ENCODE measurements at places on chromosomes 2 and 18.

DNA sequence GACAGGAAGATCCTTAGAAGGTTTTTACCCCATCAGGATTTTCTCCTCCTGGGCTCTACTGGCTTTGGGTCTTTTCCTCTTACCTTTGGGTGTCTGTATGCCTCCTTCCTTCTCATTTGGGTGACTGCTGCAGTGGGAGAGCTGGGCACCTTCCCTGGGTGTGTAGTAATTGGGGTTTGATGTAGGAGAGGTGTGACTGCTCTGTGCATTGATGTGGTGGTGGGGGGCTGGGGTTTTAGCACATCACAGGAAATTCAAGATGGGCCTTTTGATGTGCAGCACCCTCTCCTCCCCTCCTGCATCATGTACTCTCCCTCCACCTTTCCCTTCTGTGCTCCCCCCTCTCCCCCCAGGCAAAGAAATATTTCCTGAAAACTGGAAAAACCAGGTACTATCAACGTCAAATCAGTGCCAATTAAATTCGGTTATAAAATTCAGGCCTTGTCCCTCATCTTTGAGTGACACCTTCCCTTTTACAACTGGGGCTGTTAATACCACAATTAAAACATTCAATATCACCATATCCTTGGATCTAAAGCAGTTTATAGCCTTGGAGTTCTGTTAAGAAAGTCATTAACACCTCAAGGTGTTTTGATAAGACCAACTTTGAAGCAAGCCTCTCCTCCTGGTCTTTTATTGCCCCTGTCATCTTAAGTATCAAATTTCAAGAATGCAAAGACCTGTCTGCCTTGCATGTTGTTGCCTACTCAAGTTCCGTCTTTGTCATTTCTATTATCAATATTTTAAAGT, 23.3 kb downstream of the EDAR start:
- DNase-seq: no peak

GRCh38 chr2:240933048-240933965, 27.2 kb downstream of the CROCC2 start:
- no peak for DNase-seq

DNA sequence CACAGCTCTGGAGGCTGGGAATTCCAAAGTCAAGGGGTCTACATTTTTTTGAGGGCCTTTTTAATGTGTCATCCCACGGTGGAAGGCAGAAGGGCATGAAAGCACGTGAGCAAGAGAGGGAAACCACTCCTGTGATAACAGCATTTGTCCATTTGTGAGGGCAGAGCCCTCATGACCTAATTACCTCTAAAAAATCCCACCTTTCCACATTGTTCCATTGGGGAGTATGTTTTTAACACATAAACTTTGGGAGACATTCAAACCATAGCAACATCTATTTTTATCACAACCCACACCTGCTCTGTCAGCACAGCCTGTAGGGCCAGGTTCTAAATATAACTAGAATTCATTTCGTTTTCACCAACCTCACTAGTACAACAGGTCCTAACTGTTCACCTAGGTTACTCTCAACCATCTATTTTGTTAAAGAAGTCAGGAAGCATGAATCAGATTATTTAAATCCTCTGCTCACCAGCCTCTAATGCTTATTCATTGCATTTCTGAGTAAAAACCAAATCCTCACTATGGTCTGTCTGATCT, 92.2 kb upstream of the DPP10 start:
- DNase-seq: no peak

DNA sequence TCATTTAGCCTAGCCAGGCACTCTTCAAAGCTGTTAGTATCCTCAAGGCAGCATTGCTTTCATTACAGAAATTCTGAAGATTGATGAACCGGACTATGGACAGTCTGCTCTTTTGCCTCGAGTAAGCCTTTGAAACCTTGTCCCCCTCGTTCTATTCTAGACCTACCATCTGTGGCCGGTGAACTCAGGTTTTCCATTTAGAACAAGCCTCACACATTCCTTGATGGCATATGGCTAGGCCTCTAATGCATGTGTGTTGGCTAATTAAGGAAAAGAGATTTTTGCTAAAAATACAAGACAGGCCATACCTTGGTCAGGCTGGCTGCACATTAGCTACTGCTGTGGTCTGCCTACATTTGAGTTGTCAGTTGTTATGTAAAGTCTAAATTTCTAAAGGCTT, 111.8 kb downstream of the CERS6 start:
- DNase-seq: no peak

GRCh38 chr18:5389356-5389755, 93.8 kb upstream of the ZBTB14 start:
- no peak for DNase-seq

- no peak for DNase-seq
Observed at GRCh38 chr2:122652670-122653069, 897.2 kb downstream of the TSN start.

DNA sequence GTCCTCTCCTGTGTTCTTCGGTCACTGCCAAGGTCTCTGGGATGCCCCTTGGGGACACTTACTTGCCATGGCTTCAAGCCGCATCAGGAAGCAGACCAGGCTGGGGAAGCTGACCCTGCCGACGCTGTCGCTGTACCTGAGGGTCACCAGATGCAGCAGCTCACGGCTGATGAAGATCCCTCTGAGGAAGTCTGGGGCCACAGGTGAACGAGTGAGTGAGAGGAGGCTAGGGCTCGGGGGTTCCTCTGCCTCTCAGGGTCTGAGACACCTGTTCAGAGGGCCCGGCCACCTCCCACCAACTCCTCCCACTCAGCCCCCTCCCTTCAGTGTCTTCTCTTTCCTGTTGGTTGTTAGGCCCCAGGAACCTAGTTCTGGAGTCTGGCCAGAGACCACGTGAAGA, 74.9 kb downstream of the CAPN13 start:
- no peak for DNase-seq

GRCh38 chr2:197538412-197538811, 22.5 kb downstream of the MOB4 start:
- DNase-seq: no peak

DNA sequence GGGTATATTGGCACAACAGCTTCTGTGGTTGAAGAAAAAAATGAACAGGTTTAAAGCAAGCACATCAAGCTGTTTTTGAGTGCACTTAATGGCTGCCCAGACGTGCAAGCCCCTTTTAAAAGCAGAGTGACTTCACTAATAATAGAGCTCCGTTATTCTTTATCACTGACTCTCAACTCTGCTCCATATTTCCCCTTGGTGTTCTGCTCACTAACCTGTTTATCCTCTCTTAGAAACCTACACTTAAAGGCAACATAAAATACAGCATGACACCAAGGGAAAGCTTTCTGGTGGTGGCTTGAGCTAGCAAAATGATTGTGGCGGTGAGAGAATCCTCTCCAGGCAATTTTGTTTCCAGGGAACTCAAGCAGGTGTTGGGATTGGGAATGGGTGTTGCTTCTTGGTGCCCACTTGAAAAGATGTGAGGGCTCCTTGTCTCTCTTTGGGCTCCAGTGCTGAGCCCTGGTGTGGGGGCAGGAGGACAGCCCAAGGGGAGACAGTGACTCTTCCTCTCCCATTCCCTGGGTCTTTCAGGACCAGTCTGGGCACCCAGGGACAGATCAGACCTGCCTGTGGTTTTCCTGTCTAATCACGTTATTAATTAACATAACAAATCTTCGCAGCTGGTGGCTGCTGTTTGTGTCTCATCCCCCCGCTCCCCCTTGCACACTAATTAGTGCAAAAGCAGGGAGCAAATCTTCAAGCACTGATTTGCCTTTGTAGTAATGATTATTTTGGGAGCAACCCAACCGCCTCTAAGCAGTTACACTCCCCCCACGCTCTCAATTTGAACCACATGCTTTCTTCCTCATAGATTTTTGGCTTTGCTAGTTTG, 289.4 kb upstream of the CXCR4 start:
- DNase-seq: no peak

DNA sequence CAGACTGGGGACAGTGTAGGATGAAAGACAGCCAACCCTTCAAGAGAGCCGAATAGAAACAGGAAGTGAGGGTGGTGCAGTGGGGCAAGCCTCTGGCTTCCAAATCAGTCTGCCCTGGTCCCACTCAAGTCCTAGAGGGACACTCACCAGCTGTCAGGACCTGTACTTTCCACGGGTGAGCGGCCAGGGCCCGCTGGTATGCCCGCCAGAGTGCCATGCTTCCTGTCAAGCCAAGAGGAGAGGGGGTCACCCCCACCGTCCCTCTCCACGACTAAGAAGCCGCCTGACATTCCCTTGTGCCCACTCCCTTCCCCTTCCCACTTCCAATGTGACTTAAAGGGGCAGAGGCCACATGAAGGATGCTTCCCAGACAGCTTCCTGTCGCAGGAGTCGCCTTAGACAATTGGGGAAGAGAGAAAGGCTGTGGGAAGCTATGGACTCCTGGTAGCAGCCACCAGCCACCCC, 564 bp downstream of the MPV17 start:
- no peak for DNase-seq

- no peak for DNase-seq
Observed at GRCh38 chr2:120862201-120863060, 126.8 kb downstream of the GLI2 start.

- DNase-seq: no peak
Observed at GRCh38 chr2:17540813-17541530, 476 bp downstream of the VSNL1 start.

- no peak for DNase-seq
Observed at GRCh38 chr2:180927030-180927686, 53.2 kb upstream of the UBE2E3 start.

DNA sequence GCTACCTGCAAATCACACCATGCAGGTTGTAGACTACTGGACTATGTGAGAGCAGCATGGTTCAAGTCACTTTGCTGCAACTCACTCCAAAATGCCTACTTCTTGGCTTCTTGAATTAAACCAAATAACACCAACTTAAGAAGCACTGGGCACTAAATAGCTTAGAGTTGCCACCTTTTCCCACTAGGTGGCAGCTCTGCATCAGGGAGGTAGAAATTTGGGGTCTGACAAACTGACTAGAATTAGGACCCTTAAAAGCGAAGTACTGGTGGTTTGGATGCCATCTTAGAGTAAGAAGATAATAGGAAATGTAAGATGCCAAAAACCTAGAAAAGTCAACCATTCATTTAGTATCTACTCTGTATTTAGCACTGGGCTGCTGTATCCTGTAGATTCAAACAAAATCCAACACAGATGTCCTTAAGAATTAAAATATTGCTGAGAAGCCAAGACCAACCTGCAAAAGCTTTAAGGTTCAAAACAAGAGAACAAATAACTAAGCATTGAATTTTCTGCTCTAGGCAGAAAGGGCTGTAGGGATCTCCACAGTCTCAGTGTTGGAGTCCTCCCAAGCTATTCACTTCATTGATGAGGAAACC, 65.5 kb downstream of the CCBE1 start:
- no peak for DNase-seq

DNA sequence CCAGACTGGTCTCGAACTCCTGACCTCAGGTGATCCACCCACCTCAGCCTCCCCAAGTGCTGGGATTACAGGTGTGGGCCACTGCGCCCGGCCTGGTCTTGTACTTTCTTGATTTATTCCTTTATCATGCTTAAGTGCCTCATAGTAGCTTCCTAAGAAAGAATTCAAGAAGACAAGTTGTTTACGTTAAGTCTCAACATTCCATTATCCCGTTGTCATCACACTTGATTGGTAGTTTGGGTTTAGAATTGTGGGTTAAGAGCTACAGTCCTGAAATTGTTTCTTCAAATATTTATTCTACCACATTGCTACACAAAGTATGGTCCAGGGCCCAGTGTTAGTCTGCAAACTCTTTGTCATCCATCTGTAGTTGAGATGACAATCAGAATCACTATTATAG, 194.0 kb downstream of the VWC2L start:
- no peak for DNase-seq

GRCh38 chr2:169348321-169349024, 13.9 kb downstream of the LRP2 start:
- DNase-seq: no peak

GRCh38 chr18:7626175-7626921, 59.2 kb downstream of the PTPRM start:
- DNase-seq: no peak

DNA sequence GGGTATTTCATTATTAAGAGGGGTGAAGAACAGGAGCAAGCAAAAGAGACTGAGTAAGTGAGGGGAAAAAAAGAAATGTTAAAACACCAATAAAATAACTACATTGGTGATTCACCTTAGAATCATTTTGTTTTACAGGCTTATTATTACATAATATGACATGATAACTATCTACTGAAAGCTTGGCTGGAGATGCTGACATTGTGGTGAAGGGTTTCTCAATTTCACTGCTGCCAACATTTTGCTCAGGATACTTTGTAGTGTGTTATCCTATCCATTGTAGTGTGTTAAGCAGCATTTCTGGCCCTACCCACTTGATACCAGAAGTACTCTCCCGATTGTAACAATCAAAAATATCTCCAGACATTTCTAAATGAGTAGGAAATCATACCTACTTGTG, 1564.6 kb upstream of the NXPH2 start:
- DNase-seq: peak; percentile 3

DNA sequence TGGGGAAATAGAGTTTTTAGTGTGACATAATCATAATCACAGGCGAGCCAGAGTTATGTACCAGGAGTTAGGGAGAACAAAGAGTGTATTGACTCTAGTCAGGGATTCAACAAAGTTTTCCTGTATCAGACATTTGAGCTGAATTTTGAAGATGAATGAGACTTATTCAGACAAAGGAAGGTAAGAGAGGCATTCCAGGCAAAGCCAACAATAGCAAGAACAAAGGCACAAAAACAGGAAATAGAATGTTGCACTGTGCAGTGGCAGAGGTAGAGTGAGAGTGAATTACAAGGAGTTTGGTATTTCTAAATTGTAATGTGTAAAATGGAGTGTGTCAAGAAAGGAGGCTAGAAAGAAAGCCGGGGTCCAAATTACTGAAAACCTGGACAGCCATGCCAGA, 156.2 kb downstream of the CCDC148 start:
- no peak for DNase-seq

DNA sequence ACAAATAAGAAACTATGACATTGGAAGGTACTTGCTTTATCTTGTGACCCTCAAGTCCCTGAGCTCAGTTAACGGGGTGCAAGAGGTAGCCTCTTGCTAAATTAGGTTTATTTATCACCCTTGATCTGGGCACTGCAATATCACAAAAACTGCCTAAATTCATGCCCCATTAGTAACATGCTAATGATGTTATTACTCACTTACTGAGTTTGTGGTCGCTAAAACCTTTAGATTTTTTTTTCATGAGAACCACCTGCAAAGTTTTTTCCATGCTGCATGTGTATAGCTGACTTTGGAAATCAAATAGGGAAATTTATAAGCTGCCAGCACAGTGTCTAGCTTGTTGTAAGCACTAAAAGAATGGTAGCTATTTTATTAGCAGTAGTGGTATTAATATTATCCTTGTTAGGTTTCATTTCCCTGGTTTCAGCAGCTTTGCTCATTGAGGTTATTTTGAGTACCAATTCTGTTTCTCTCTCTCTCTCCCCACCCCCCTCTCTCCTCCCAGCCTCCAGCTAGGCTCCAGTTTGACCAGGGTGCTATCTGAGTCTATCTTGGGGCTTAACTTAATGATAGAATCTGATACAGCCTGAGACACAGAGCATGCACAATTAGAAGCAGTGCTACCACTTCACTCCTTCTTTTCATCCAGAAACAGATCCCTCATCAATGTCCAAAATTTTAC, 88.7 kb upstream of the ATP8B1 start:
- no peak for DNase-seq

DNA sequence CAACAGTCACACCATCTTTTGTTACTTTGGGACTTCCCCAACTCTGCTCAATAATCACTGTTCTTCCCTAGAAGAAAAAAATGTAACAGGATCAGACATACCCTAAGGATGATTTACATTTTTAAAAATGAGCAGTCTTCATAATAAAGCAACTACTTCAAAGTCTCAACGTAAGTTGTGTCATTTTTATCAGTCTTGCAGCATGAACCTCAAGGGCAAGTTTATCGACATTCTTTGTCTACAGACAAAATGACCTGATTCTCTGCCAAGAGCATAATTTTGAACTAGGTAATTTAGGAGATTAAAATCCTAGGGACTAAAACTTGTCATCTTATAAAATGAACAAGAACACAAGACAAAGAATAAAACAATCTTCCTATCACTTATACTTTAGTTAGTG, 2.3 kb downstream of the HSPD1 start:
- DNase-seq: no peak
